ENCODE measurements at places on chromosomes 11 and 22.

- no peak for DNase-seq
Measured at GRCh38 chr11:123451183-123451781, 21.2 kb downstream of the GRAMD1B start.

GRCh38 chr11:65505466-65506289 lies 6.8 kb downstream of the MALAT1 start:
- no peak for DNase-seq

GRCh38 chr11:34408580-34409172 lies 30.1 kb upstream of the CAT start:
- no peak for DNase-seq

- DNase-seq = no peak
Measured at GRCh38 chr11:11170352-11171084, 182.5 kb downstream of the CSNK2A3 start.

GRCh38 chr22:25045159-25045558 lies 92.6 kb downstream of the KIAA1671 start:
- DNase-seq = no peak

DNA sequence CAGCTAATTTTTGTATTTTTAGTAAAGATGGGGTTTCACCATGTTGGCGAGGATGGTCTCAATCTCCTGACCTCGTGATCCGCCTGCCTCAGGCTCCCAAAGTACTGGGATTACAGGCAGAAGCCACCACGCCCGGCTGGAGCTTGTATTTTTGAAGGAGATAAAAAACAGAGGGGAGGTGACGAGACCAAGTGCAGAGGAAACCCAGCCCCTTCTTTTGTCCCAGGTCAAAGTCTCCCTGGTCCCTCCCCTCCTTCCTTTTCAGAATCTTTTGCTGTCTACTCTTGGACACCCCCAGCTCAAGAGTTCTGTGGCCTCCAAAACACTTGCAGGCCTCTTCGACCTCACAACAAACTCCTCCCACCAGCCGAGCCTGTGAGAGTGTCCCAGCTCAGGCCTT lies 12.2 kb upstream of the TMEM184B start:
- DNase-seq = no peak

DNA sequence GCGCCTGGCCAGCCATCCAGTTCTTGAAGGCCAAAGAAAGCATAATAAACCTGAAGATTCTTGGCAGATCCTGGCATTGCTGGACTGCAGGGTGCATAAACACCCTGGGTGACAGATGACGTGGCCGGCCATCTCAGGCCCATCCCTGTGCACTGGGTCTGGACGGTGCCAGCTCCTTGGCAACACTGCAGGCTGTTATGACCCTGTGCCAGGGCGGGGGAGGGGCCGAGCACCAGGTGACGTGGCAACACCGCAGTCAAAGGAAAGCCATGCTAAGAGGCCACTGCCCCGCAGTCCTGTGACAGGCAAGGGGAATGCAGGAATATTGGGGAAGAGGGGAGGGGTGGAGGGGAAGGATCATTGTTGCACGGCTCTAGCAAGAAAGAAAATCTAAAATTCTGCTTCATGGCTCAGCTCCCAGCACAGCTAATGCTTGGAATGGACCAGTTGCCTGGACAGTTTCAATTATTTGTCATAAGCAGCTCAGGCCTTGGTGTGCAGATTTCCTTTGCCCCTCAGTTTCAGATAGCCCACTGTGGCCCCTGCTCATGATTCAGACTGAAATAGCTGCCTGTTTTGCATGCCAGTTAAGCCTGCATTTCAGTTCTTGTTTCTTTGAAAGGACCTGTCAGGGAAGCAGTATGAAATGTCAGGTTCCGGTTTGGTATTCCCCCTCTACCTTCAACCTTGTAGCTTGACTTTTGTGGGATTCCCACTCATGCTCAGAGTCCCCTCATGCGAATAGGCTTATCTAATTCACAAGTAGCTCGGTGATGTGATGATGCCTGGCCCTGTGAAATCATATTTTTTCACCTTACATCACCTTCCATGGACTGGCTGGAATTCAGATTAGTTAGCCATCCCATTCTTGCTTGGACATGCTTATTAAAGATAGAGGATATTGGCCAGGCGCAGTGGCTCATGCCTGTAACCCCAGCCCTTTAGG lies 29.7 kb upstream of the DDX6 start:
- DNase-seq = no peak

GRCh38 chr11:134583397-134583990 lies 171.5 kb upstream of the B3GAT1 start:
- peak; percentile 29 for DNase-seq

DNA sequence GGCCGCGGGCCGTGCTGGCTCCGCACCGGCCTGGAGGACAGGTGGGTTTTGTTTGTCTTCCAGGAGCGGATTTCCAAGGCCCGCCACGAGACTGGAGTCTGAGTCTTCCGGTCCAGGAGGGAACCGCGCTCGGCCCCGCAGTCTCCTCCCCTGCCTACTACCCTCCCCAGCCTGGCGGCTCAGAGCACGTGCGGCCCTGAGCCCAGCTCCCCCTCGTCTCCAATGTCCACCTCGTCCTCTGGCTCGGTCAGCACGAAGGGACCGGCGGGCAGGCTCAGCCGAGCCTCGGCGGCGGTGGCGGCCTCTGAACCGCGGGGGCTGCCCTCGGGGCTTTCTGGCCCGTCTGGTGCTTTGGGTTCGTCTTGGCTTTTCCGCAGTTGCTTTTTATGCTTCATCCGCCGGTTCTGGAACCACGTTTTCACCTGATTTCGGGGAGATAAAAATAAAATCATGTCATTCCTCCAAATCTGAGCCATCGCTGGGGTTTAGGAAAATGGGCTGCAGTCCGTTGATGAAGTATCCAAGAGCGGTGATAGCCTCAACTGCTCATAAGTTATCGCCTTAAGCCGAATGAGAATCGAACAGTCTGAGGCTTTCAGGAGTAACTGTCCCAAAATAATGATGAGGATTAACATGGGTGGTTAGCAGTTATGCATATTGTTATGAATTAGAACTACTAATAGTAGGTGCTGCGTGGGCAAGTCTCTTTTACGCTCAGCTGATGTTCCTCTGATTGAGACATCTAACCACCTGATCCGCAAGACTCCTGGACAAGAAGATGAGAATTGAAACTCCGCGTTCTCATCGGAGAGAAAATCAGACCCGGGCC lies 4.0 kb downstream of the BSX start:
- no peak for DNase-seq

- DNase-seq = no peak
Measured at GRCh38 chr11:12149672-12150225, 39.4 kb downstream of the MICAL2 start.

GRCh38 chr11:131910523-131911387 lies 540.3 kb downstream of the NTM start:
- DNase-seq = no peak

GRCh38 chr11:119717839-119718534 lies 11.0 kb downstream of the NECTIN1 start:
- DNase-seq = no peak

- peak; percentile 88 for DNase-seq
Measured at GRCh38 chr11:76250520-76251225, 44.4 kb upstream of the WNT11 start.

DNA sequence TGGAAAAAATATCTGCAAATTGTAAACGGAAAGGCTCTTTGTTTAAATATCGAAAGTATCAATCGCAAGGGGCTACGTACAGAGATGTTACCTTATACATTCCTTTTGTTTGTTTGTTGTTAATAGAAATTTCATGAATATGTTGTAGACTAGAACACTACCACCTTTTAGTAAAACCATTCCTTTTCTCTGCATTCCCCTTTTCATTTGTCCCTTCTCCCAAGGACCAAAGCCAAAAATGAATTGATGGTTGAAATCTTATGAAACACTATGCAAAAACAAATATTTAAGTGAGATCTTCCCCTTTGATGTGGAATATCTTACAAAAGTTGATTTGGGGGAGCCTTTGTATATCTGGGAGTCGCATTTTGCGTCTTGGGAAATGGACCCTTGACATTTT lies 2.1 kb downstream of the SLC17A6 start:
- no peak for DNase-seq

- peak; percentile 51 for DNase-seq
Measured at GRCh38 chr22:38114484-38115398, 4.3 kb upstream of the BAIAP2L2 start.

GRCh38 chr11:132948252-132948651 lies 584.0 kb downstream of the OPCML start:
- no peak for DNase-seq

DNA sequence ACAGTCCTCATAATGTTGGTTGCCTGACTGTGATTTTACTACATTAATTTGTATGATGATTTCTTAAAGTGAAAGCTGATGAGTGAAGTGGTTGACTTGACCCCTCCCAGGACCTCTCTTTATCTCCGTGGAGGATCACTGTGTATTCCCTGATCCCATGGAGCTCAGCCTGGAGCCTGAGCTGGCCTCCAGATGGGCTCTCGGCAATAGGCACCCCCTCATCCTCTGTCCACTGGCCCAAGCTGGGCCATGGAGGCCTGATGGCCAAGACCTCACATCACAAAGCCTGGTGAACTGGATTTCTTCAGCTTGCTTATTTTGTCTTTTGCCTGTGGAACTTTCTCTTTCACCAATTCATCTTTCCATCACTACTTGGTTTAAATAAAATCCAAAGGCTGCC lies 75.2 kb downstream of the WNT11 start:
- DNase-seq = no peak
